ENCODE measurements at places on chromosomes 4 and X.

GRCh38 chrX:136780763-136781162, at the start of gene ARHGEF6:
TSS of gene ARHGEF6 (minus strand) at chrX:136780932. CDS start at chrX:136780882, 50 bp downstream.
- DNase-seq, result no peak

GRCh38 chr4:19596342-19596741, 655.4 kb upstream of the SLIT2 start:
- DNase-seq, result no peak

DNA sequence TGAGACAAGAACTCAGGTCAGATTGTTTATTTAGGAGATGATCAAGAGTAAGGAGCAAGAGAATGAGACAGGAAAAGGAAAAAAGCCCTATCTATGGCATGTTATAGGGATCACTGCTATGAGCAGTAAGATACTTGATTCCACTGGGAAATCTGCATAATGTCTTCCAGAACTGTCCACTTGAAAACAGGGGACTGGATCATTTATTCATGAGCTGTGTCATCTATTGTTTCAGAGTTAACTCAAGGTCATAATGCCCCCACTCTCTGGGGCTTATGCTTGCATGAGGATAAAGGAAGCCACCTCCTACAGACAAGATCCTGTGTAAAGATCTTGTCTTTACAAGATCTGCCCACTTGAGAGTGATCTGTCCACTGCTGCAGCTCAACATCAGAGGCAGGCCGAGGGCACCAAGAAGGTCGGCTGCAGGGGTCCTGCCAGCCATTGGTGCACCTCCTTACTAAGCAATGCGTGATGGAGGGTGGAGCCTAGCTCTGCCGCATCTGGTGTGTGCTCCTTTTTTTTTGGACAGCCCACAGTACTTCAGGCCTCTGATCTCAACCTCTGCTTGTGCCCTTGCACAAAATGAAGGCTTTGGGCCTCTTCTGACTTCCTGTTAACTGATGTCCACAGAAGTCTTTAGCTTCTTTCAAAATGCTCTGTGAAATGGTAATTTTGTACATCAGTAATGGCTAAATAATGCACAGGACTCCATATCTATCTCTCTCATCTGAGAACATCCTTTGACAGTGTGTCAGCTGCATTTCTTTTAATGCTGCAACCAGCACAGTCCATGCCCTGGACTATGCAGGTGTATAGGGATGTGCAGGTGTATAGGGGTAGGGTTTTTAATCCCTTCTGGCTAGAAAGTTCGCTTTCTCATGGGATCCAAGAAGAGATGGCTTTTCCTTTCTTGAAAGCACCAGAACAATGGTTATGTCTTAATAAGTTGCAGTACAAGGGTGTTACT, 95.9 kb upstream of the TRPC3 start:
- no peak for DNase-seq

GRCh38 chr4:48133669-48134068, 381 bp downstream of the TXK start:
- DNase-seq, result peak; percentile 4

GRCh38 chrX:38927592-38927991, 126.3 kb downstream of the MID1IP1 start:
- no peak for DNase-seq

GRCh38 chr4:53431052-53431451, 53.6 kb downstream of the FIP1L1 start:
- no peak for DNase-seq

All from AG10803 (cell line).